ENCODE measurements at places on chromosomes 7 and 10.

DNA sequence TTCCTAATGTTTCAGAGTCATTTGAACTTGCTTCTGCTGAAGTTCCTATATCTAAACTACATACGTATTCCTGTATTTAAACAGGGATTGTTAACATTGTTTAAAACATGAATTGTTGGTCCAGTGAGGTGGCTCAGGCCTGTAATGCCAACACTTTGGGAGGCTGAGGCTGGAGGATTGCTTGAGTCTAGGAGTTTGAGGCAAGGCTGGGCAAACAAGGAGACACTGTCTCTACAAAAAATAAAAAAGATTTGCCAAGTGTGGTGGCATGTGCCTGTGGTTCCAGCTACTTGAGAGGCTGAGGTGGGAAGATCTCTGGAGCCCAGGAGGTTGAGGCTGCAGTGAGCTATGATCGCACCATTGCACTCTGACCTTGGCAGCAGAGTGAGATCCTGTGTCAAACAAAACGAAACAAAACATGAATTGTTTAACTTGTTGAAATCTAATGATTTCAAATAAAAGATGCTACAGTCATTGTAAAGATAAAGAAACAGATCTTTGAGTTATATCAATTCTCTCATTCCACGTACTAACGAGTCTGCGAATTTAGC lies 809.4 kb downstream of the TYW1 start:
- DNase-seq: no peak

GRCh38 chr7:55969391-55969790 lies 5.0 kb downstream of the NIPSNAP2 start:
- DNase-seq: no peak

DNA sequence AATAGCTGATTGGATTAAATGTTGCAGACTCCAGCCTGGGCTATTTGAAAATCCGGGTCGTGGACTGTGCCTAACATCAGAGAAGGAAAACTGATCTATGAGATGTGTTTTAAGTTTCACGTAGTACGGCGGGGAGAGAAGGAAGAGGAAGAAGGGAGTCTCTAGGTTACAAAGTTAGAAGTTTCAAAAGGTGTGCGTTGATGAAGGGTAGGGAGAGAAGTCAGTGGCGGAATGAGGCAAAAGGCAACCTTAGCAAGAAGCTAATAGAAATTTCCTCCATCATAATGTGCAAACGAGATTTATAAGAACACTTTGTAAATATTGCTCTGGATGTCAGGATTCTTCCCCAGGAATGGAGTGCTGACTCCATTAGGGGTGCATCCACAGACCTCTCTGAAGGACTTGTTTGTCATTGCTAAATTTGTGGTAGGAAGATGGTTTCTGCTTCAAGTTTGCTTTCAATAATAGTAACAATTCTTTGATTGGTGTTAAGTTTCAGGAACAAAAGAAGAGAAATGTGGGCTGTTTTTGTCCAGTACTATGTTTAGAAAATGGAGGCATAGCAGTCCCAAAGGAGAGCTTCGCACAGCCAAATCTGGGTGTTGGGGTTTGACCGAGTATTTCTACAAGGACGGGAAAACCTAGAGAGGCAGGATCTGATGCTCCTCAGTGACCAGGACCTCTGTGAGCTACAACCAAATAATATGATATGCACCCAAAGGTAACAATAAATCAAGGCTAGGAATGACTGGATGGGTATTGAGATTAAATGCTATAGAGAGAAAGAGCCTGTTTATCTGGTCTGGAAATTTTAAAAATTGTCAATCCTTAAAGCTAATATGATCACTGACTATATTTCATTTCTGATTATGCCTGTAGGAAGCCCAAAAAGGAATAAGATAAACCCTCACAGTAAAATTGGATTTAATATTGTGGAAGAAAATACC lies 8.2 kb downstream of the TWIST1 start:
- no peak for DNase-seq

DNA sequence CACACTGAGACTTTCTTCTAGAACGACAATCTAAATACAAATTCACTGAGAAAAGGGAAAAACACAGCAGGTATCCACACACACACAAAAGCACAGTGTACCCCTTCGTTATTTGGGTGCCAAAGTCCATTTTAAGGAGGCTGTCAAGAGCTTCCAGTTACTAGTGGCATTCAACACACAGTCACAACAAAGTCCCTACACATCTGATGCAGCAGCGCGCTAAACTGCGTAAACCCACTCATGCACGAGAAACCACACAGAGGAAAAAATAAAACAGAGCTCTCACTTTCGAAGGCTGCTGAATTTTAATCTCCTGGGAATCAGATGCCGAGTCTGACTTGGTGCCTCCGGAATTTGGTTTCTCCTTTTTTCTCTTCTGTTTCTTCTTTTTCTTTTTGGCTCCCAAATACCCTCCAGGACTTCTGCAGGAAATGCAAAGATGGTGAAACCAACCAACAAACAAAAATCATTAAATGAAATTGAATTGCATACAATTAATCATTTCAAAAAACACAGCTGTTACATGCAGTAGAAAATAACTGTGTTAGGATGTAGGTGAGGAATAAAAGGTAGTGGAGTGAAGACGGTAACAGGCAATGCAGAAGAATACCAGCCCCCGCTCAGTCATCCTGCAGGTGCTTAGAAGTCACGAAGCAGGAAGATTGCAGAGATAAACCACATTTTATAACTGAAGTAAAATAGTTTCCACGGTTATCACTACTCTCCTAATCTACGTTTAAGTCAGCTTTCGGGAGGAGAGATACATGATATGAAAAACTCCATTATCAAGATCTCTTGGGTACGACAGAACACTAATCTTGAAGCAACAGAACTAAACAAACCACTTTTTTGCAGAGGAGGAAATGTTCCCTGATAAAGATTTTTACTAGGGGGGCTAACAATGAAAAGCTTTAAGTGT lies 27.1 kb downstream of the NMT2 start:
- DNase-seq: no peak

DNA sequence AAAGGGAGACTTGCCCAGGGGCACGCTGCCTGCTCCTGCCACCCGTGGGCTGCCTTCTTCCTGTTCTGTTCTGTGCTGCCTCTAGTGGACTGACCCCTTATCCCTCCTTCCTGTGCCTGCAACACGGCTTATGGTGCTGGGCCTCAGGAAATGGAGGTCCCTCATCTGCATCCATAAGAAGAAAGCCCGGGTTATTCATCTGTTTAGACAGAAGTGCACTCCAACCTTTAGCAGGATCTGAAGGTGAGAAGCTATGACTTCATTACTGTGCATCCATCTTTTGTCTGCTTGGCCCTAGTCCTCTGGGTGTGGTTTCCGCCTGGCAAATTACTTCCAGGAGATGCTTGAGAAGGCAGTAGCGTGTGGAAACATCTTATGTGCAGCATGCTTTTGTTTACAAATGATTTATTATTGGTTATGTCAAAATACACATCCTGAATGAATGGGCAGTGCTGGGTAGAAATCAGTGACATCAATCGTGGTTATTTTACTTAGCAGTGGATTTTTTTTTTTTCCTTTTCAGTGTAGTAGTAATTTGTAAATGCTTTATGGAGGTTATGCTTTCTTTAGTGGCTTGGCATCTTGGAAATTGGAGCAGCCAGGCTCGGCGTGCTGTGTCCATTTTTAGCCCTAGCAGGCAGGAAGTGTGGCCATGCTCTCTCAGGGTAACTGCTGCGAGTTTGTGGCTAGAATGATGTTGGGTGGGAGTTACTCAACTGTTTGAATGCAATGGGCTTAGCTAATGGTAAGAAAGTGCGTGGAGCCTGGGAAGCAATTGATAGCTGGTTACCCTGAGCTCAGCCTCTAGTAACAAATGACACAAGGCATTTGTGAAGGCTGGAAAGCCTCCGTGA lies 12.7 kb downstream of the PTPRE start:
- DNase-seq: no peak
